ENCODE measurements at places on chromosomes 3 and 15.

- DNase-seq: no peak
These were observed 25.2 kb downstream of the FEM1B start for GRCh38 chr15:68302729-68303128.

DNA sequence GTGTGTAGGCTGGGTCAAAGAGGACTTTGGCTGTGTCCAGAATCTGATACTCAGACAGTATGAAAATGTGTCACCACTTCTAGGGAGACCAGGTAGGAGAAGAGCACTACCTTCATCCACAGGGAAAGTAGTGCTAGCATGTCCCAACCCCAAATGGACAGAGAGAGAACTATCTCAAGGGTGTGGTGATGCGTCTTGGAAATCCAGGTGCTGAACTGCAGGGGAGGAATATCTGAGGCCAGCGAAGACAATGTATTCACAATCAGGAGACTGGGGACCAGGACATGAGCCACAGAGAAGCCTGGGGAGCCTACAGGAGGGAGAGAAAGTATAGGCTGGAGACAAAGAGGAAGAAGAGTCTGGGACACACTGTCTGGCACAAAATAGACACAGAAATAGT lies 152.0 kb upstream of the WNT5A start:
- no peak for DNase-seq

- no peak for DNase-seq
These were observed 12.4 kb upstream of the SYN2 start for GRCh38 chr3:11991751-11992150.

- DNase-seq: no peak
These were observed 60.9 kb downstream of the TGFBR2 start for GRCh38 chr3:30667280-30667651.

GRCh38 chr3:179811321-179812095 lies 158.7 kb downstream of the USP13 start:
- DNase-seq: peak; percentile 13

GRCh38 chr3:27166888-27167287 lies 202.3 kb downstream of the NEK10 start:
- no peak for DNase-seq

- DNase-seq: no peak
These were observed 239.1 kb upstream of the GADL1 start for GRCh38 chr3:31133541-31133940.

- DNase-seq: no peak
These were observed 91.5 kb downstream of the ATG7 start for GRCh38 chr3:11363715-11364114.

DNA sequence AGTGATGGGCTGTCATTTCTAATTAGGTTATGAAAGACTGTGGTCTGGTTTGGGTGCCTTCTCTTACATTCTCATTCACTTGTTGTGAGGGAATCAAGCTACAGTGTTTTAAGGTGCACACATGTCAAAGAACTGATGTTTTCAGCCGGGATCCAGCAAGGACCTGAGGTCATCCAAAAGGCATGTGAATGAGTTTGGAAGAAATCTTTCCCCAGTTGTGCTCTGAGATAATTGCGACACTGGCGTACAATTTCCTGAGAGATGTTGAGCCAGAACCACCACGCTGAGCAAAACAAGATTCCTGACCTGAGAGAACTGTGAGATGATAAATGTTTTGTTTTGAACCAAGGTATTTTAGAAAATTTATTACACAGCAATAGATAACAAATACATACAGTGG lies 295.3 kb upstream of the SLITRK3 start:
- DNase-seq: no peak

DNA sequence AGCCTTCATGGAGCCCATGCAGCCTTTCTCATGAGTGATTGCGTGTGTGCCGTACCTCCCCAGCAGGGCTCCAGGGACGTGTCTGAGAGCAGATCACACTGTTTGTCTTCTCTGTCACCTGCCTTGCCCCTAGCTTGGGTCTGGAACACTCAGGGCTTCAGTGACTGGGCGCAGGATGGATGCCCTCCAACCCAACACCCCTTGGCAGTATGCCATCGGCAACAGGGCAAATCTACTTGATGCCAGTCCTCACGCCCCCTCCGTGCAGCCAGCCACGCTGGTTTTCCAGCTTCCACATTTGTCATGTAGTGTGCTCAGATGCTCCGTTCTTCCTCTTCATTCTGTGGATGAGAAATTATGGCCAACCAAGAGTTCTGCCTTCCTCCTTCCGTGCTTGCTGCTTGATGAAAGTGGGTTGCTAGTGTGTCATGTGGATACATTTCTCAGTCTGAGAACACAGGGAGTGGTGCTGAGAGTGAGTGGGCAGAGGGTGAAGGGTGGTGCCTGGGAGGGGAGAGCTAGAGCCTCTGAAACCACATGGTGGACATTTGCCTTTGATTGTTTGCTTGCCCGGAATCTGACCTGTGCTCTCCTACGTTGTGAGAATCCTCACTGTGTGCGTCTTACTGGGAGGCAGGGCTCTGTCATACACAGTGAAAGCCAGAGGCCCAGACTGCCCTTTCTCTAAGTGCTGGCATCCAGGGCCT lies 97.2 kb downstream of the FAM43A start:
- DNase-seq: no peak

GRCh38 chr3:149470381-149470780 lies 4.1 kb upstream of the TM4SF4 start:
- no peak for DNase-seq

DNA sequence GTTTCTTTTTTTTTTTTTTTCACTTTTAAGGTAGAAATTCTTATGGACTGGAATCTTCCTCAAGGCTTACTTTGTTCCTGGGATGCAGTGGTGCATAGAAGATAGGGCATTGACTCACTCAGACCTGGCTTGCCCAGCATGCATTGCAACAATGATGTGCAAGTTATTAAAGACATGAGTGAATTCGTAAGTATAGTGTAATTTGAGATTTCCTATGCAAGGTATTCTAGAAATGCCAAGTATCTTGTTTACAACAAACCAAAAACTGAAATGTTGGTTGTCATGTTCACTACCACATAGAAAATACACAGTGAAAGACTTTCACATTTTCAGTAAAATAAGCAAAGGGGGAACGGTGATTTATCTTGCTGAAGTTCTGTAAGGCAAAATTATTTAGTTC lies 56.5 kb upstream of the FNDC3B start:
- DNase-seq: no peak

GRCh38 chr15:75202251-75203016 lies 752 bp downstream of the C15orf39 start:
- DNase-seq: peak; percentile 82

GRCh38 chr3:36124118-36124796 lies 256.0 kb upstream of the STAC start:
- no peak for DNase-seq

GRCh38 chr15:52288051-52288942 lies 7.3 kb downstream of the MYO5C start:
- no peak for DNase-seq

- no peak for DNase-seq
These were observed 48.2 kb downstream of the ANXA2 start for GRCh38 chr15:60349589-60349988.

GRCh38 chr3:144660186-144660585 lies 688.6 kb downstream of the DIPK2A start:
- DNase-seq: no peak

GRCh38 chr3:149277331-149277813 lies 55.7 kb upstream of the CP start:
- DNase-seq: no peak

- no peak for DNase-seq
These were observed 692.7 kb downstream of the NTRK3 start for GRCh38 chr15:87563869-87564268.

- no peak for DNase-seq
These were observed 26.1 kb downstream of the CERS3 start for GRCh38 chr15:100502651-100503050.

DNA sequence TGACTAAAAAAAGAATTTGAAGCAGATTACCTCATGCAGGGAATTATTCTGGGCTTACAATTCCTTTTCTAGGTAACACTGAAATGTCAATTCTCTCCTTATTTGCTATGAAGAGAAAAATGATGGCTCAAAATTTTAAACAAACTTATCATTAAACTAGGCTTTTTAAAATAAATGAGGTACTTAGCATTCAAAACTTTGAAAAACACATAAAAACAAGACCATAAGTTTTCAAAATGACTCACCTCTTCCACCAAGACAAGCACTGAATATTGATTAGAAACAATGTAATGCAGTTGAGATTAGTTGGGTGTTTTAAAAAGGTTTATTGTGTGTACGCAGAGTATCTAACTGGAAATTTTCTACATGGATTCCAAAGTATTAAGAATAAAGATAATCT lies 154.6 kb downstream of the ADAM10 start:
- DNase-seq: no peak

- DNase-seq: no peak
These were observed 47.2 kb downstream of the SLC12A8 start for GRCh38 chr3:125165189-125165947.

GRCh38 chr3:193297421-193297820 lies 56.4 kb downstream of the PLAAT1 start:
- no peak for DNase-seq
